K562 (cell line): ENCODE measurements at places on chromosomes 1 and 21.

- no peak for DNase-seq
These were observed 97.3 kb downstream of the GLIS1 start for GRCh38 chr1:53641481-53642214.

DNA sequence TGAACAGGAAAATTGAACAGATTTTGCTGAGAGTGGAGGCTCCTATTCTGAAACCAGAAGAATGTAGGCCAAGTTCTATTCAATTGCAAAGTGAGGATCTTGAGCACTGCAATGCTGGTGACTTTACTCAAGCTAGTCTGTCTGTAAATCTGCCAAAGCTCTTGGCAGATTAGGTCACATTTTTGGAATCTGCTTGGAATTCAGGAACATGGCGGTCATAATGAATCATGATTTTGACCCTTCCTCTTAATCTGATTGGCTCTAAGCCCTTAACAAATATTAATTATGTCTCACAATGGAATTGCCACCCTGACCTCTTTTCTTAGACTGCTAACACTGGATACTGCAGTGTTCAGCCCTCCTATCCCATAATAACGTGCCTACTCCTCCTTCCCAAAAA, 7.2 kb upstream of the GNG12 start:
- no peak for DNase-seq

GRCh38 chr1:2596530-2597333, 10.2 kb downstream of the PRXL2B start:
- DNase-seq, result no peak

GRCh38 chr1:107450899-107451664, 310.2 kb downstream of the NTNG1 start:
- DNase-seq, result no peak

- DNase-seq, result no peak
These were observed 126.0 kb downstream of the NR5A2 start for GRCh38 chr1:200153277-200154055.

GRCh38 chr1:203765029-203765837, at the start of gene LAX1:
Gene LAX1 (plus strand): TSS chr1:203765183. CDS start chr1:203765566, 383 bp downstream.
- DNase-seq, result no peak

DNA sequence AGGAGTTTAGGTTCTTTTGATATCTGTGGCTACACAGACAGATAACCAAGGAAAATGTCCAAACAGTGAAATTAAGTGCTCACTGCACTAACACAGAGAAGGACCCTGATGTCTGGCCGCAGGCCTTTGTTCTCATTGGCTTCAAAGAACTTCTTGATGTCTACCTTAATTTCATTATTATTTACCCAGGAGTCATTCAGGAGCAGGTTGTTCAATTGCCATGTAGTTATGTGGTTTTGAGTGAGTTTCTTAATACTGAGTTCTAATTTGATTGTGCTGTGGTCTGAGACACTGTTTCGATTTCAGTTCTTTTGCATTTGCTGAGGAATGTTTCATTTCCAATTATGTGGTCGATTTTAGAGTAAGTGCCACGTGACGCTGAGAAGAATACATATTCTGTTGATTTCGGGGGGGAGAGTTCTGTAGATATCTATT, 15.2 kb upstream of the LGALS8 start:
- DNase-seq, result no peak

DNA sequence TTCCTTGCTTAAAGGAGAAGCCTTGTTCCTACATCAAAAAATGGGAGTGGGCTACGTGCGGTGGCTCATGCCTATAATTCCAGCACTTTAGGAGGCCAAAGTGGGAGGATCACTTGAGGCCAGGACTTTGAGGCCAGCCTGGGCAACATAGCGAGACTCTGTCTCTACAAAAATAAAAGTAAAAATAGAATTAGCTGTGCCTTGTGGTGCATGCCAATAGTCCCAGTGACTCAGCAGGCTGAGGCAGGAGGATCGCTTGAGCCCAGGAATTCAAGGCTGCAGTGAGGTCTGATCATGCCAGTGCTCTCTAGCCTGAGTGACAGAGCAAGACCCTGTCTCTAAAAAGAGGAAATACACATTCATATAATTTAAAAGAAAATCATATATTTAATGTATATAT, 127.1 kb downstream of the C1orf21 start:
- DNase-seq, result no peak

GRCh38 chr21:21241391-21241790, 243.2 kb downstream of the NCAM2 start:
- no peak for DNase-seq

DNA sequence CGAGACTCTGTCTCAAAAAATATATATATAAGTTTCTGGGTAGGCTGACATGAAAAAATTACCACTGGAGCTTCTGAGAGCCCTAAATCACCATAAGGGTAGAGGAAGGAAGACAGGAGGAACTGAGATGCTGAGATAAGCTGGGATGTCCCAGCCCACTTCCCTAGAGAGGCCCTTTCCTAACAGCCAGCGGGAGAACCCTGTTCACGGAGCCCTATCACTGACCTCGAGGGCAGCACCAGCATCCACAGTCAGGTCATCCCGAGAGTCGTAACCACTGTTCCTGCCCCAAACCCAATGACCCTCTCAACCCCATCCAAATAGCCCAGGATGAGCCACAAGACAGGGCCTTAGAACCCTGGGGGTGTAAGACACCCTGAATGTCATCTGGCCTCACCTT, 77.5 kb downstream of the CD34 start:
- peak; percentile 47 for DNase-seq

DNA sequence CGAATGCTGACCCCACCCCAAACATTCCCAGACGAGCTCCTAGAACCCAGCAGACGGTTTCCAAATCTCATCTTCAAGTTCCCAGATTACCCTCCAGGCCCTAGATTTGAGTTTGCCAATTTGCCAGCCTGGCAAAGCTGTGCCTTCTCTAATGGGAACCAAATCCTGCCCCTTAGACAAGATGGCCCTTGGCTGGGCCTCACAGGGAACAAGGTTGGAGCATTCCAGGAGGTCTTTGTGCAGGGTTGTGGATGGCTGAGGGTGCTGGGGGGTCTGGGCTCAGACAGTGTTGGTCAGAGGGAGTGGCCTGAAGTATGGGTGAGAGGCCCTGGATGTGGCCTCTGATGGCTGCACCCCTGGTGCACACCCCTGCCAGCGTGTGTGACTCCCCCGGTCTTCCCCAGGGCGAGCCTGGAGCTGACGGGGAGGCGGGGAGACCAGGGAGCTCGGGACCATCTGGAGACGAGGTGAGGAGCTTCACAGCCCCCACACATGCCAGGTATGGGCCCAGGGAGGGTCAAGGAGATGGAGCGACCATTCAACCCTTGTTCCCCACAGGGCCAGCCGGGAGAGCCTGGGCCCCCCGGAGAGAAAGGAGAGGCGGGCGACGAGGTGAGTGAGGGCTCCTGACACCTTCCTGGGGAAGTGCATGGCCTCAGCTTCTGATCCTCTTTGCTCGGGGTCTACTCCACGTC, 10.2 kb downstream of the COL6A1 start:
- DNase-seq, result no peak

DNA sequence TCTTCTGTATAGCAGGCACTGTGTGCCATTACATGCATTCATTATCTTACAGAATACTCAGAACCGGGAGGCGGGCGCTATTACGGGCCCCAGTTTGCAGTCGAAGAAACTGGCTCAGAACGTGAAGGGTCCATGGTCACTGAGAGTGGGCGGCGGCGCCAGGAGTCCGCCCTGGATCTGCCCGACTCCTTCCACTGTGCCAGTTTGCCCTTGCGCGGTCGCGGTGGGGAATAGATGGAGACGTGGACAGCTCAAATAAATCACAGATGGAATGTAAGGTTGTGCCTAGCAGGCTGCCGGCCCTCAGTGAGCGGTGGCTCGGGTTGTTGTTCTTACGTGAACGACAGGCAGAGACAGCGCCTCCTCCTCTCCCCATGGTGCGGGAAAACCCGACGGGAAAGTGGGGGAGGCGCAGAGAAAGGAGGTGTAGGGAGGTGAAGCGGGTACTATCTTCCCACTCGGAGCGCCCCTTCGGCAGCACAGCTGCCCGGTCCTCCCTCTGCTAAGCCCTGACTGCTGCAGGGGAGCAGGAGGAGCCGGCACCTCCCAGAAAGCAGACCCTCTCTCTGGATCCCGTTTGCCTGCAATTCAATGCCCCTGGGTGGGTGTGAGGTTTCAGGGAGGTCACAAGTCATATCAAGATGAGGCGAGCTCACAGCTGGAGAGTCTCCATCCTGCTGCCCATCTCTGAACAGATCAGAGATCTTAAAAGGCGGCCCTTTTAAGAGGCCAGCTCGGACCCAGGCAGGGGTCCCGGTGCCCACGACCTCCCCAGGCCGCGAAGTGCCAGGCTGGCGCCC, 1.1 kb downstream of the COL9A2 start:
- DNase-seq, result no peak

DNA sequence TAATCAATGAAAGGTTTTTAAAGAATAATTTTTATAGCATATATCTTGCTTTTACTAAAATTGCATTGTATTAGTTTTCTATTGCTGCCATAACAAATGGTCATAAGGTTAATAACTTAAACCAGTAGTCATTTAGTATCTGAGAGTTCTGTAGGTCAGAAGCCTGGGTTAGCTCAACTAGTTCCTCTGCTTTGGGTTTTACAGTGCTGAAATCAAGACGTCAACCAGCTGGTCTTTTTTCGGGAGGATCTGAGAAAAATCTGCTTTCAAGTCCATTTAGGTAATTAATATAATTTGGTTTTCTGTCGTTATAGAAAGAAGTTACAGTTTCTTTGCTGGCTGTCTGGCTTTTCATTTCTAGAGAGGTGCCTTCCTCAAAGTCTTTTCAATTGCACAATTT, 577.7 kb downstream of the MRPL39 start:
- no peak for DNase-seq

DNA sequence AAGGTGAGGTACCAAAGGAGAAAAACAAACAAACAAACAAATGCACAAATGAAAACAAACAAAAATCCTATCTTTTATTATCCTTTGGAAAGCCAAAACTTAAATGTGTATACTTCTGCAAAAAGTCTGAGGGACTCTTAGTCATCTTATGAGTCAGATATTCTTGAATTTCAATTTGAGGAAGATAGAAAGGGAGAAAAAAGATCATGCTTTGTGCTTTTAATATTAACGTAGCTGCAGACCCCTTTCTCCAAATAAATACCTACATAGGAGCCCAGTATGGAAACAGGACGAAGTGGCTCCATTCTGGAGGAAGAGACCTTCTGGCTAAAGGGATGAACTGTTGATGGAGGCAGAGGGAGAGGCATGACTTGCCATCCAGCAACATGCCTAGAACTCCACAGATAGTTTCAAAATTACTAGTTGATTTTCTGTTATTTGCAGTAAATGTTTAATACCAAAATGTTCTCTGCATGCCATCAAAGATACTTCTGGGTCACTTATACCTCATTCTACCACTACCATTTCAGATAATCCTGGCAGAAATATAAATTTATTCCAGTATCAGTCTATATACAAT, 25.4 kb downstream of the NUP210L start:
- DNase-seq, result no peak
